ENCODE measurements at places on chromosomes 13 and 19. TPM values are rescaled to one million over a fixed set of nuclear protein-coding genes. Genes with fewer than 3 reads are reported as not detected.
A peak's percentile ranks its signal among the peaks of the same experiment; 100 is the strongest.

EIF3K gene
- total RNA-seq, result 346 TPM

GRCh38 chr19:17424743-17425365 is 5.0 kb downstream of the MVB12A start:
- no peak for DNase-seq

GRCh38 chr19:44740351-44740824 is 8.1 kb upstream of the BCL3 start:
- DNase-seq, result no peak

CGB1 gene
- total RNA-seq, result not detected

GRCh38 chr13:69319656-69320055 is 788.0 kb upstream of the ATXN8OS start:
- no peak for DNase-seq

UBL5 gene
- 232 TPM for total RNA-seq

- no peak for DNase-seq
These were observed 11.0 kb downstream of the PRKCG start for GRCh38 chr19:53892981-53893325.

DNA sequence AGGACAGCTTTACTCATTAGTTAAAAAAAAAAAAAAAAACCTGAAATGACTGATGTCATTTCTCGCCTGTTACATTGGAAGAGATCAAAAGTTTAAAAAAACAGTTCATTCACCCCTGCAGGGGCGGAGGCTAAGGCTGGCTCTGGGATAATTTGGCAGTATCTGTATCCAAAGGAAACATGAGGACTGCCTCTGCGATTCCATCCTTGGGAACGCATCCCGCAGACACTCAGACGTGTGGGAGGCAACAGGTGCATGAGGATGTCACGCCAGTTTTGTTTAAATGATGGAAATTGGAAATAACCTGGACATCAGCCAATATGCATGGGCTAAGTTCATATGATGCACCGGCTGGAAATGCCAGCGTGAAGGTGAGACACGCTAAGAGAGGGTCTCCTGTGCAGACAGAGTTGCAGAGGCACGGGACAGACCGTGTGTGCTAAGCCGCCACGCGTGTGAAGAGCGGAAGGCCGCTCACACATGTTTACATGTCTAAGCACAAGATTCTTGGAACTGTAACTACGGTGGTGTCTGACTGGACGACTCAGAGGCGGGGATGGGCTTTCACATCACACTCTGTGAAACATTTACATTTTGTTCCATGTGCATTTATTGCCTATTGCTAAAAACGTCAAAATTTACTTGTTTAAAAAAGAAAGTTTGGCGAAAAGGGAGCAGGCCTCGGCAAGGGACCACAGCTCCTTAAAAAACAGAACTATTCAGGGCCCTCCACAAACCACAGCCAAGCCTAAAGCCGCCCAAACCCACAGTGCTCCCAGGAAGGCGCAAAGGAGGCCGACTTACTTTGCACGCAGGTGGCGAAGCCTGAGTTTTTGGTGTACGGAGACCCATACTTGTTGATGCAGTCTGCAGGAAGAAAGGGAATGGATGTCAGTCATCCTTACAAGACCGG is 17.9 kb downstream of the GAS6 start:
- DNase-seq, result peak; percentile 45

DNA sequence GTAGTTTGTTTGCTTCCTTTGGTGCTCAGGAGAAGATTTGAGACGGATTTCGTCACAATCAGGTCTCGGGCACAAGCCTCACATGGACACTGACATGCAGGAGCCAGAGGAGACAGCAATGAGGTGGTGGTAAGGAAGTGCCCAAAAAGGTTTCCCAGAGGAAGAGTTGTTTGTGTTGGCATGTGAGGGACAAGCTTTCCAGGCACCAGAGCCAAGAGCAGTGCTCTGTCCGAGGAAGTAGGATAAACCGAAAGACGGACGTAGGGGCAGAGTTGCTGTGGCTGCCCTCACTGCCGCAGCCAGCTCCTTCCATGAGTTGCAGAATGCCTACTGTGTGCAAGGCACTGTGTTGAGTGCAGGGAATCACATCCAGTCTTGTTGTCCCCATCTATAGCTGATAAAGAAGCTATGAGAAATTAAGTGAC is 27.7 kb downstream of the SAE1 start:
- no peak for DNase-seq

DNA sequence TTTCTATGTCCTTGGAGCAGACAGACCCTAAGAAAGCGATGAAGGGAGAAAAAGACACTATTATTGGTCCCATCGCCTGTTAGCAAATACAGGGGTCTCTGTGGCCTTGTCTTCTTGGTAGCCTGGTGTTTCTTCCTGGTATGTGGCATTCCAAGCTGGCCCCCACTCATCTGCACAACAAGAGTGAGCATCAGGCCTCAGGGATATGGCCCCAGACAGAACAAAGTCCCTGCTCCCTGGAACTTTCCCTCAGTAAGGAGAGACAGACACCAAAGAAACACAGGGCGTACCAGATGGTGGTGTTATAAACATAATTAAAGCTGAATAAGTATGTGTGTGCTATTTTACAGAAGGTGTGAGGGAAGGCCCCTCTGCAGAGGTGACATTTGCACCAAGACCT is 48.2 kb upstream of the KPNA3 start:
- DNase-seq, result no peak

- no peak for DNase-seq
These were observed 1.2 kb upstream of the PNMA8A start for GRCh38 chr19:46472592-46472991.

NMRK2 gene
- not detected for total RNA-seq

GRCh38 chr13:42786715-42787114 is 5.3 kb downstream of the FAM216B start:
- DNase-seq, result no peak

- DNase-seq, result no peak
These were observed 403.9 kb downstream of the LIG4 start for GRCh38 chr13:107811233-107812013.

ZNF625 gene
- 4.4 TPM for total RNA-seq

DNA sequence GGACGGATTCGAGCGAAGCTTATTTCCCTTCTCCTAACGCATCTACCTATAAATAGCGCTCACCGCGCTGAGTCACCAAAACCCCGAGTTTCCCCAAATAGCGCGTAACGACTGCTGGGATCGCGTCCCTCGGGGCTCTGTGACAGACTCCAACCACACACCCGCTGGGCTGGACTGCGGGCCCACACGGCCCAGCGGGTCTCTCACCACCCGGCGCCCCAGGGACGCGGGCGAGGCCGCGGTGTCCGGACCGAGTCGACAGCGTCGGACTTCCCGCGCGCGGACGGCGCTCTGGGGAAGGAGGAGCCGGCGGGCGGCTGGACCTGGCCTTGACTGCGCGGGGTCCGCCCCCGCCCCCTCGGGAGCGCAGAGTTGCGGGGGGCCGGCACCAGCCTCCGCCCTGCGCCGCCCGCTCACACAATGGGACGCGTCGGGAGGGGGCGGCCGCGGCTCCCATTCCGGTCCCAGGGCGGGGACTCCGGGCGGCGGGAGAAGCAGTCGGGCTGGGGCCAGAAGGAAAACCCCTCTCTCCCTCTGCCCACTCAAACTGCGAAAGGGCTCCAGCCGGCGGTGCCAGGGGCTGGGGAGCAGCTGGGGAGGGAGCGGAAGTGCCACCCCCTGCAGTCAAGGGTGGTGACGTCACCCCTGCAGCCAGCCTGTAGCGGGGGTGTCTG is 108.8 kb downstream of the KCNRG start:
- peak; percentile 56 for DNase-seq

- DNase-seq, result no peak
These were observed 212.5 kb downstream of the PCCA start for GRCh38 chr13:100301418-100301817.

- no peak for DNase-seq
These were observed 6.8 kb downstream of the ANO8 start for GRCh38 chr19:17327654-17328516.

- DNase-seq, result no peak
These were observed 5.9 kb downstream of the CEACAM19 start for GRCh38 chr19:44677019-44677811.

Data from naive thymus-derived CD8-positive, alpha-beta T cell (primary cell).